Stimulated activated naive CD8-positive, alpha-beta T cell treated with anti-CD3 and anti-CD28 coated beads, Interleukin-15, Interleukin-2, amounts not matched to agents 100 U/mL and 50 U/mL, for 24 hours (primary cell): ENCODE measurements at places on chromosomes 7 and 10.

GRCh38 chr10:114353383-114353782, 50.9 kb downstream of the AFAP1L2 start:
- DNase-seq = no peak

- no peak for DNase-seq
Observed at GRCh38 chr7:47225387-47226131, 356.4 kb downstream of the TNS3 start.

- no peak for DNase-seq
Observed at GRCh38 chr7:38929460-38930171, 20.6 kb upstream of the VPS41 start.

DNA sequence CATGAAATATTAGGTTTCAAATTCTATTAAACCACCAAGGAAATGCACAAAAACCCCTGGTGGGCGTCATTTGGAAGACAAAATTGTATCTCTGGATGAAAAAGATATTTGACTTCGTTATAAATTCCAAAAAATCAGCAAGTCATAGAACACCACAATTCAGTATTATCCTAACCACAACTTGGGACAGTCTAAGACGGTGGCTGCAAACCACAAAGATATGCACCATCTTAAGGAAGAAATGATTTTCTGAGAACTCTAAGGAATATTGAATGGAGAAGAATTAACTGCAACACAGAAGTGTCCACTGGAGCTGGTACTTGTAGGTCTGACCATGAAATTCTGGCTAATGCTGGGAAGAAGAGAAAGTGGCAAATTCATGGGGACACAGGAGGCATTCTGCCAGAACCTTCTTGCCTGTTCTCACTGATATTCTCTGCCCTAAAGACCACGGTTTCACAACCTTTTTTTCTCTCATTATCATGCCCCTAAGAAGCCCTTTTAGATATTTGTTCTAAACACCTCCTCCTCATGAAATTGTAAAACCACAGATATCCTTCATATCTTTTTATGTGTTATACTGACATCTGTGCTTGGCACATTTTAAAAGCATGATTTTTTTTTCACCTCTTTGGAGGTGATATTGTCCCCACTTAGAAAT, 92.9 kb downstream of the SFMBT2 start:
- DNase-seq = no peak

DNA sequence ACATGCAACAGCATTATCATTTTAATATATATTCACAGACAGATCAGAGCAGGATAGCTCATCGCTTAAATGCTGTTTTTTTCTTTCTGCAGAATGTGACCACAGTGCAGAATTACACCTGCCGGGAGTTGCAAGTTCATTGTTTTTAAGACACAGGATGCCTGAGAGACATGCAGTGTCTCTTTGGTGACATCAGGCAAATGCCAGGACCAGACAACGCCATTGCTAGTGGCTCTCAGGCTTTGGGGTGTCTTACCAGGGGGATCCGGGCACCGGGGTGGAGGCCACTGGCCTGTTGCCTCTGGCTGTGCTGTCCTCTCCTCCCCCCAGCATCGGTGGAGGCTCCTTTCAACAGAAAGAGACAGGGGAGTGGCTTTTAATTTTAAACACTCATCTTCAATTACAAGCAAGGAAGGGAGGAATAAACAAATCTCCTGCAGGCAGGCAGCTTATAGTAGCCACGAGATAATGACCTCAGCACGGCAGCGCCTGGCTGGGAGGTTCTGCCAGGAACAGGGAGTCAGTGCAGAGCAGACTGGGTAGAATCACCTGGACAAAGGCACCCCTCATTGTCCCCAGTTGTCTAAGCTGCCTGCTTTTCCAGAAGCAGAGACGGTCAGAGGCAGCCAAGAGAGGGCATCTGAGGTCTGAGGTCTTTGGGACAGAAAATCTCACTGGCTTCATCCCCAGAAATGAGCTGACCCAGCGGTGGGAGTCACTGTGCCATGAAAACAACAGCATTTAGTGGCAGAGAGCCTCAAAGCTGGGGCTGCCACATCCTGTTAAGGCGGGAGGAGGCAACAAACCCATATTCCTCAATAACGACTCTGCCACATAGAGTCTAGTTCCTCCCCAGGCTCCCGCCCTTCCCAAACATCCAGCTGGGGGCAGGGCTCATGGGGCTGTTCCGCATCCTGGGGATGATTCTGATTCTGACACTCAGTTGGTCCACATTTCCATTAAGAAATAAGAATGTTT, 148.4 kb downstream of the TCERG1L start:
- DNase-seq = no peak

GRCh38 chr7:46859963-46860475, 721.9 kb downstream of the TNS3 start:
- DNase-seq = no peak

DNA sequence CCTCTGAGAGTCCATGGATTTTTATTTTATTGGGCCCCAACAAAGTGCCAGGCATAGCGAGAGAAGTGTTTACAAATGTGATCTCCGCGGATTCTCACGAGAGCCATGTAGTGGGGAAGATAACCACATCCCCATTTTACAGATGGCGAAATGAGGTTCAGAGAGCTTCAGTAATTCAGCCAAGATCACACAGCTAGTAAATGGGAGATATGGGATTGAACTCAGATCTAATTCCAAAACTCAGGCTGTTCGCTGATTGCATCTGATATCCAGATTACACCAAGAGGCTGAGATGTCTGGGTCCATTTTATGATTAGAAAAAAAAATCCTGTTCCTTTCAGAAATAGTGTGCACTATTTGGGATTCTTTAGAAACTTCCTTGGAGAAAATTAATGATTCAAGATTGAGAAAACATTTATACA, 1.3 kb downstream of the FAS start:
- DNase-seq = no peak

DNA sequence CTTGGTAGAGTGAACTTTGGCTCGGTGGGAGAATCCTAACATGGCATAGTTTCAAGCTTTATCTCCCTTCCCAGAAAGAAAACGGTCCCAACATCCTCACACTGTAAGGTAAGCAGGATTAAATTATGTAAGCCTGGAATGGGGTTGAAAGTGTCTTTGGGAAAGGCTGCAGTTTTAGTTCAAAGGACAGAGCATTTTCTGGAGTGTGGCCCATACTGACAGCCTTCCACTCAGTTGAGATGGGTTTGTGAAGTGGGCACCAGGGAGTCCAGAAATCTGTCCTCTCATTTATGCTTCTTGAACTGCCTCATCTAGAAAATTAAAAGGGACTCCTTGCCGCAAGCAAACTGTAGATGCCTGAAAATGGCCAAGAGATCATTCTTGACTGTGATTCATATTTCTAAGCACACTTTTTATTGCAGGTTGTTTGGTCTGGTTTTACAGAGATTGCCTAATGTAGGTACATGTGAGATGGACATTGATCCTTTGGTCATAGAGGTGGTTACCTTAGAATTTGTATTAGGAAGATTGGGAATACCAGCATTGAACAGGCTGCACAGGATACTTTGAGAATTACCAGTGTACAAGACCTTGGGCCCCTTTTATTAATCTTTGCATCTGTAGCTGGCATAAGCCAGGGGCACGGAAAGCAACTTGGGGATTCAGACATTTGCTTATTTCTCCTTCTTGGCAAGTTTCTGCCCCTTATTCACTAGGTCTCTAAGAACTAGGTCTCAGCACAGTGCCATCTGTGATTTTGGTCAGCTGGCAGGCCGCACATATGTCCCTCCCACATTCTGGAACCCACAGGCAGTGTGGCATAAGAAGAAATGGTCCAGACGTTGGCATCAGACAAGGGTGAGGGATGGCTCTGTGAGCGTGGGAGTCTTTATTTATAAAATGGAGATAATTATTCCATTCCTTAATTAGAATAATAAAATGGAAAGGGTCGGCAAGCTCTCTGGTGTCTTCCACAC, 125.9 kb downstream of the GLCCI1 start:
- no peak for DNase-seq

DNA sequence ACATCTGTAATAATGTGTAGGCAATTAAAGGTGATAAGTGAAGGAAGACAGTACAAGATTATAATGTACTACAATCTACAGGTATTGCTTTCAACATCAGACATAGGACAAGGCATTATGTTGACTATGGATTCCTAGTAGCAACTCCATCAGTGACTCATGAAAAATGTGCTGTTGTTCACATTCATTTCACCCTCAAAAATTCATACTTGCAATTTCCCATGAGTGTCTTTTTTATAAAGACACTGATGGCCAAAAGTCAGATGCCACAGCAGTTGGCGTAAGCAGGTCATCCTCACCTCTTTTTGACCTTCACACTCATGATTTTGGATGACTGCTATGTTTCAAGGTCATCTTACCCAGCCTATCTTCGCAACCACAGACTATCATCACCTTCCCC, 100.0 kb upstream of the AMPH start:
- DNase-seq = no peak

- no peak for DNase-seq
Observed at GRCh38 chr7:43491123-43491522, 91.8 kb upstream of the STK17A start.

GRCh38 chr7:9082203-9082602, 648.8 kb downstream of the NXPH1 start:
- no peak for DNase-seq

DNA sequence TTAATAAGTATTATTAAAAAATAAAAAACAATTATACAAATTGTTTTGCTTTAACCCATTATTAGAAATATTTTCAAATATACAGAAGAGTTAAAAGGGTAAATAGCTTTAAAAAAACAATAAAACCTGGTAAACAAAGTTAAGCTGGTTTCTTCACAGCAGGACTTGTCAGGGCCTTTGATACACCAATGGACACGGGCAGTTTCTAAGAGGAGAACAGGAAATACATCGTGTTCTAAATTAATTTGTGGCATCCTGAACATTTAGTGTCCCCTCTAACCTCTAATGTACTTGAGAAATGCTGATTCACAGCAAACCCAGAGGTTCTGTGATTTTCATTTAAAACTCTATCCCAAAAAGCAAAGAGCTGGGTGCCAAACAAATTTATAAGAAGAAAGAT, 80.8 kb downstream of the RAB11FIP2 start:
- DNase-seq = no peak

DNA sequence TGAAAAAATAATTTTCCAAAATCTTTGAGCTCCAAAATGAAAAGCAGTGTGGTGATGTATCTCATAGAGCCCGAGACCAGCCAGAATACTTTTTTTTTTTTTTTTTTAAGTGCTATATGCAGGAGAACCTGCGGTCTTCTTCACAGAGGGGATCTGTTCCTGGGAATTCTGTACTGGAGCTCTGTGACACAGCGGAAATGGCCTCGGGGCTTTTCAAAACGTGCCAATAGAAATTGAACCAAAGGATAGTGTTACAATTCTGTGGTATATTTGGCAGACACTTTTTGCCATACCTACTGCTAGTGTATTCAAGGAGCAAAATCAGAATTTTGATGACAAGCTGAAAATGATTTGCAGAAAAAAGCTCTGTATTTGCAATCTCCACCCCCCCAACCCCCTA, 1429.3 kb upstream of the LRRTM3 start:
- no peak for DNase-seq

GRCh38 chr10:124526621-124527267, 65.1 kb downstream of the LHPP start:
- DNase-seq = peak; percentile 1

- no peak for DNase-seq
Observed at GRCh38 chr7:115123441-115123840, 201.5 kb downstream of the MDFIC start.

GRCh38 chr7:17038783-17039170, 157.0 kb upstream of the AGR3 start:
- DNase-seq = no peak

DNA sequence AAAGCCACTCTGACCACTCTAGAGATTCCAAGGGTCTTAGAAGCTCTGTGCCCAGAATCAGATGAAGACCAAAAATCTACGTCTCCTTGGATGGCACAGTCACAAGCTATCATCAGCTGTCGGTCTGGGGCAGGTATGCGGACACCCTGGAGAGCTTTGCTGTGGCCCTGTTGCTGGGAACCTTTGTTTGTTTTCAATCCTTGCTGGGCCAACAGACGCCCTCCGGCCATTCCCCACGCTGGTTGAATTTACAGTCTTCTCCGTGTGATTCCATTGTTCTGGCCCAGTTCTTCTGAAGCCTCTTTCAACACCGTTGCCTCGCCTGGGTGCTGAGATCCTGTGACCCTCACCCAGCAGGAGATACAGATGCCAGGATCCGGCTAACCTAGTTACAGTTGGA, 149.4 kb upstream of the PFKP start:
- no peak for DNase-seq

- no peak for DNase-seq
Observed at GRCh38 chr7:2276107-2276506, 34.1 kb downstream of the NUDT1 start.

GRCh38 chr7:131042269-131043160, 285.2 kb upstream of the MKLN1 start:
- no peak for DNase-seq

GRCh38 chr7:88302486-88302885, 4.2 kb downstream of the STEAP4 start:
- no peak for DNase-seq

DNA sequence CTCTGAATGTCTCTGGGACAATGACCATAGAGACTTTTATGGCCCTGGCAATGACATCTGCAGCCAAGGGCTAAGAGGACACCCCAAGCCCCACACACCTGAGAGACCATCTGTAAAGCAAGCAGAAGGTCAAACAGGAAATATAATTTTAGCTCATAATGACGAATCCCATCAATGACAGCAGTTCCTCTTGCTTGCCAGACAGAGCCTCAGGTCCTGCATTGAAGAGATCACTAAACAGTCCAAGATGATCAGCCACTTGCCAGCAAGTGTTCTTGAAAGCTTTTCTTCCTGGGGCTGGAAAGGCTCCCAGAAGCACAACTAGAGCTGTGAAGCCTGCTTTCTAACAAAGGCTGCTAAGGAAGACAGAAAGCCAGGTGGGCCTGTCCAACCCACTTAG, 993.7 kb upstream of the AUTS2 start:
- no peak for DNase-seq

- peak; percentile 79 for DNase-seq
Observed at GRCh38 chr10:79400146-79401004, 45.0 kb downstream of the ZCCHC24 start.

- DNase-seq = no peak
Observed at GRCh38 chr7:80039251-80039884, 95.3 kb upstream of the GNAI1 start.
